Hepatocyte (in vitro differentiated cells): ENCODE measurements at places on chromosomes 7 and 10. TPM values are rescaled to one million over a fixed set of nuclear protein-coding genes. Genes with fewer than 3 reads are reported as not detected.

COPS6 gene
- total RNA-seq: 41.9 and 53.7 TPM in 2 replicates

- no peak for DNase-seq
These were observed 18.2 kb downstream of the COL13A1 start for GRCh38 chr10:69819716-69820506.

SEC61G gene
- 1,101 and 1,370 TPM in 2 replicates for total RNA-seq

NUTM2A gene
- 1.1 and 1.5 TPM in 2 replicates for total RNA-seq

- DNase-seq: no peak
These were observed 26.1 kb downstream of the IFIT5 start for GRCh38 chr10:89440226-89441009.

- DNase-seq: no peak
These were observed 14.6 kb downstream of the SLC35B4 start for GRCh38 chr7:134302120-134302519.

DNA sequence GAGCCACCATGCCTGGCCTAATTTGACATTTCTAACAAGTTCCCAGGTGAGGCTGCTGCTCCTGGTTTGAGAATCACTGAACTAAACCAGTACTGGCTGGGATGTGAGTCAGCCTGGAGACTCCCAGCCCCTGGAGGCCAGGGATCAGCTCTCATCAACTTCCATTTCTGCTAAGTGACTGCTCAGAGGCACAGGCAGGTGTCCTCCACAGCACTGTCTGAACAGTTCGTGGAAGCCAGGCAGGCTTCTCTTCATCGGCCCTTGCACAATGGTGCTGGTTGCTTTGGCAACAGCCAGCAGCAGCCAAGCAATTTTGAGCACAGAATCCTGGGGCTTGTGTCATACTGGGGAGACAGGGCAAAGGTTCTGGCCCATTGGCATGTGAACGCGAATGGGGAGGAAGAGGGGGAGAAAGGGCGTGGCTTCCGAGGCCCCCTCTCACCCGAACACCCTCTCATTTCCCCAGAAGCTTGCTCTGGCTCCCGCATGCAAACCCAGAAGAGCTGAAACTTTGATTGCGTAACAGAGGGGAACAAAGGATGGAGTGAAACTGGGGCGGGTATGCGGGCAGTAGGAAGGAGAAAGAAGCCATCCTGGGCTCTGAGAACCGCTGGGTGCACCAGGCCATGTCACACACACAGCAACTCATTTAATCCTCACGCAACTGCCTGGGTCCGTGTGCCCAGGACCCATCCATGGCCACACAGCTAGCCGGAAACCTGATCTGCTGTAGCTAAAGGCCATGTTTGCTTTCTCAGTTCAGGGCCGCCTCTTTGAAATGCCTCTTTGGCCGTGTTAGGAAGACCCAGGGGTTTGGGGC lies 9.0 kb upstream of the POR start:
- peak; percentile 84 for DNase-seq

BTBD16 gene
- 0.47 and 0.92 TPM in 2 replicates for total RNA-seq

DNA sequence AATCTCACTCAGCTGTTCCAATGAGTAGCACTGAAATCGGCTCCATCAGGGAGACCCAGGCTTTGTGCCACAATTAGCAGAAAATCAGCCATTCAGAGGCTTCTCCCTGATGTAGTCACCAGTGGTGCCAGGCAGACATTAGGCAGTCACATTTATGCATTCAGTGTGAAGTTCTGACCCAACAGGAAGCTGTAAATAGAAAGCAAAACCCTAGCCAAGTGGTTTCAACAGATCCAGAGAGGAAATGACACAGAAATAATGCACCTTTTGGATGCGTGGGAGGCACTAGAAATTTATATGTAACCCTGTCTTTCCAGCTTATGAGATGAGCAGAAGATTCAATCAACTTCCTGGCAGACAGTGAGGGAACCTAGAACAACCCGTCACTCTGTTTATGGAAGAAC lies 186.4 kb downstream of the PDE1C start:
- no peak for DNase-seq

GRCh38 chr10:110221721-110222261 lies 14.4 kb downstream of the MXI1 start:
- peak; percentile 89 for DNase-seq

DNA sequence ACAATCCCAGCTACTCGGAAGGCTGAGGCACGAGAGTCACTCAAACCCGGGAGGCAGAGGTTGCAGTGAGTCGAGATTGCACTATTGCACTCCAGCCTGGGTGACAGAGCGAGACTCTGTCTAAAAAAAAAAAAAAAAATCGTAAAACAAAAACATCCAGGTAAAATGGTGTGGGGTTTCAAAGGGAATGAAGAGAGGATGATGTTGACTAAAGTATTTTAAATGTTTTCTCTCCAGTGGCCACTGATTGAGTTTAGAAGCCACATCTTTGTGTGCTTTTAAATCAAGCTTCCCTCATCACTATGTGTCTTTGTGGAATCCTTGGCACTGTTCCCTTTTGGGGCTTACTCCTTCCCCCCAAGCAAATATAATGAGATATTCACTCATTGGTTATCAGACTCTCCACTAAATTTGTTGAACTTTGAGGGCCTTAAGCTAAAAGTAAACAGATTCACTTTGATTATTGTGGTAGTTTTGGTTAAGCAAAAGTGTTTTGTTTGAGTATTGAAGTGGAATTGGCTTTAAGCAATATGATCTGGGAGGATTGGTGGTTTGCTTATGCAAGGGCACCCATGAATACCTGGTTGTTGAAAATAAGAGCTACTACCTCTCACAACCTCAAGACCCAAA lies 162.9 kb downstream of the CDK14 start:
- DNase-seq: no peak

GRCh38 chr10:76244061-76244686 lies 812.8 kb downstream of the LRMDA start:
- DNase-seq: no peak

GRCh38 chr10:33125522-33126517 lies 167.8 kb upstream of the ITGB1 start:
- no peak for DNase-seq

DNA sequence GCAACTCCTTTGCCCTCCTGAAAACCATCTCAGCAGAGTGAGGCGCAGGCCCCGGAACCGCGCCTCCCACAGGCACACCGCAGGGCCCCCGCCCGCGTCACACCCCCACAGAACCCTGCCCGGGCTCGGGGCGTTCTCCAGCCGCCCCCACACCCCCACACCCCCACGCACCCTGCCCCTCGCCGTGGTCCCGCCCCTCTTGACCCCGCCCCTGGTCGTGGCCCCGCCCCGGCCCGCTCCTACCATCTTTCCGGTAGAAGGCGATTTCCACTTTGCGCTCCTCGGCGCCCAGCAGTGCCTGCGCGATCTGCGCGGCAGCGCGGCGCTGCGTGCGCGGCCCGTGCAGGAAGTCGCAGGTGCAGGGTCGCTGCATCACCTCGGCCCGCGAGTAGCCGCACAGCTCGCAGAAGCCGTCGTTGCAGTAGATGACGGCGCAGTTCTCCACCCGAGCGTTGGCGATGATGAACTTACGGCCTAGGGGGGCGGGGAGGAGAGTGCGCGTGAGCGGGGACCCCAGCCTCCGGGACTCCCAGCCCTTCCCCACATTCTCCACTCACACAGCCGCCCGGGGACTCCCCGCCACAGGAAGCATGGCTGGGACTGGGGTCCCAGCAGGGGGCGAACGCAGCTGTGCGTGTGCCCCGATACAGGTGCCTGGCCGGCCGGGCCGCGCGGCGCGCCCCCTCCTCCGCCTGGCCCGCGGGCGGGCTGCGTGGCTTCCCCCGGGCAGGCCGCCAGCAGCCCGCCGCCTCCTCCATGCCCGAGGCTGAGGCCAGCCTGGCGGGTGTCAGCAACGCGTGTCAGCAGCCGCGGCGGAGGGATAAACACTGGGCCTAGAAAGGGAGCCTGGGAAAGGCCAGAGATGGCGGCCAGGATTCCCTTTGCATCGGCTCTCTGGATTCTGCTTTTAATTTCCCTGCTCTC lies 3.4 kb downstream of the KCNH2 start:
- DNase-seq: peak; percentile 72

DNA sequence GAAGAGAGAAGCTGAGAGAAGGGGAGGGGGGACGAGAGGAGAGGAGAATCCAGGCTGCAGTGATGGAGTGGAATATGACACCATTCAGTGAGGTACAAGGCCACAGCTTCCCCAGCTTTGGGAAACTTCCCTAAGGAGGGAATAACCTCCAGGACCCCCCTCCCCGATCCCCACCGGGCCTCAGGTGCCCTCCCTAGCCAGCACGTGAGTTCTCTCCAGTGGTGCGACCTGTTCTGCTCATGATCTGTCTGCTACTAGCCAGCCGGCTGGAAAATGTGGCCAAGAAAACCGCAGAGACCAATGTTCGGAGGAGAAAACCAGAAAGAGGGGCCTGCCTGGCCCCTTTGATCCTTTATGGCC lies 39.9 kb upstream of the AGK start:
- no peak for DNase-seq

GRCh38 chr7:156169474-156170370 lies 357.5 kb upstream of the SHH start:
- DNase-seq: no peak
